ENCODE measurements at places on chromosomes 7 and 10. TPM values are rescaled to one million over a fixed set of nuclear protein-coding genes. Genes with fewer than 3 reads are reported as not detected.
A peak's percentile ranks its signal among the peaks of the same experiment; 100 is the strongest.

The UNC5B gene
- polyA plus RNA-seq: 10.9 TPM

DNA sequence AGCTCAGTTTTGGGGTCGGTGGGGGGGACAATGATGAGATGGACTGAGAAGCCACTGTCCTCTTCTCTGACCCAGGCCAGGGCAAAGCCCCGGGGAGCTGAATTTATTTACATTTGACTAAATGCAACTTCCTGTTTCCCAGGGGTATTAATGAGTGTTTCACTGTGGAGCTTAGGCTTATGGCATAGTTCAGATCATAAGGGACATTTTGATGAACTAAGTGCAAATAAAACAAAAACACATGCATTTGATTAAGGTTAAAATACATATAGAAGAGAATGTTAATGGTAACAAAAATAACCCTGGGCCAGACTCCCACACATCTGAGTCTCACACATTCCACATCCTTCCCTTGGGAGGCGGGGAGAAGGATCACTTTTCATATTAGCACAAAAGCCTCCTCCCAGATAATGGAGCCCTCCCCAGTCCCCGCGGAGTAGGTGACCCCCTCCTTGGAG lies 320.6 kb downstream of the FRMD4A start:
- no peak for DNase-seq

DNA sequence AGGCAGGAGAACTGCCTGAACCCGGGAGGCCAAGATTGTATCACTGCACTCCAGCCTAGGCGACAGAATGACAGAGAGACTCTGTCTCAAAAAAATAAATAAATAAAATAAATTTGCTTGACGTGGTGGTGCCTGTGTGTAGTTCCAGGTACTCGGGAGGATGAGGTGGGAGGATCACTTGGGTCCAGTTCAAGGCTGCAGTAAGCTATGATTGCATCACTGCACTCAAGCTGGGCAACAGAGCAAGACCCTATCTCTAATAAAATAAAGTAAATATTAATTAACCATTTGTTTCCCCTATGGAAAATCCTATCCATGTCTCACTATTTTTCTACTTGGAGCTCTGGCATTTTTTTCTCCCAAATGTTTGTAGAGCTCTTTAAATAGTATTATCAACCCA lies 36.3 kb downstream of the LRRC20 start:
- DNase-seq: no peak

DNA sequence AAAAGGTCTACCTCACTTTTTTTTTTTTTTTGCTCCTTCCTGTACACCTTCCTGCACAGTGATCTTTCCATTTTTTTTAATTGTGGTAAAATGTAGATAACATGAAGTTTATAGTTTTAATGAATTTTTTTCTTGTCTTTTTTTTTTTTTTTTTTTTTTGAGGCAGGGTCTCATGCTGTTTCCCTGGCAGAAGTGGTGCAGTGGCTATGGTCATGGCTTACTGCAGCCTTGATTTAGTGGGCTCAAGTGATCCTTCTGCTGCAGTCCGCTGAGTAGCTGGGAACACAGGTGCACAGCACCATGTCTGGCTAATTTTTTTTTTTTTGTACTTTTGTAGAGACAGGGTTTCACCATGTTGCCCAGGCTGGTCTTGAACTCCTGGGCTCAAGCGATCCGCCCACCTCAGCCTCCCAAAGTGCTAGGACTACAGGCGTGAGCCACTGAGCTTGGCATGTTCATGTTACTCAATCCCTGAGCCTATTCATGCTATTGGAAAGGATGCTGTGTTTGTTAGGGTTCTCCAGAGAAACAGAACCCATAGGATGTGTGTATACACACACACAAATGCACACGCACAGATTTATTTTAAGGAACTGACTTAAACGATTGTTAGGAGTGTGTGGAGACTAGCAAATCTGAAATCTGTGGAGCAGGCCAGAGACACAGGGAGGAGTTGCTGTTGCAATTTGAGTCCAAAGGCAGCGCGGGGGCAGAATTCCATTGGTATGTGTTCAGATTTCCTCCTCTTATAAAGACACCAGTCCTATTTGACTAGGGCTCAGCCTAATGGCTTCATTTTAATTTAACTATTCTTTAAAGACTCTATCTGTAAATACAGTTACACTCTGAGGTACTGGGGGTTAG lies 29.1 kb downstream of the GALNT11 start:
- DNase-seq: peak; percentile 6

DNA sequence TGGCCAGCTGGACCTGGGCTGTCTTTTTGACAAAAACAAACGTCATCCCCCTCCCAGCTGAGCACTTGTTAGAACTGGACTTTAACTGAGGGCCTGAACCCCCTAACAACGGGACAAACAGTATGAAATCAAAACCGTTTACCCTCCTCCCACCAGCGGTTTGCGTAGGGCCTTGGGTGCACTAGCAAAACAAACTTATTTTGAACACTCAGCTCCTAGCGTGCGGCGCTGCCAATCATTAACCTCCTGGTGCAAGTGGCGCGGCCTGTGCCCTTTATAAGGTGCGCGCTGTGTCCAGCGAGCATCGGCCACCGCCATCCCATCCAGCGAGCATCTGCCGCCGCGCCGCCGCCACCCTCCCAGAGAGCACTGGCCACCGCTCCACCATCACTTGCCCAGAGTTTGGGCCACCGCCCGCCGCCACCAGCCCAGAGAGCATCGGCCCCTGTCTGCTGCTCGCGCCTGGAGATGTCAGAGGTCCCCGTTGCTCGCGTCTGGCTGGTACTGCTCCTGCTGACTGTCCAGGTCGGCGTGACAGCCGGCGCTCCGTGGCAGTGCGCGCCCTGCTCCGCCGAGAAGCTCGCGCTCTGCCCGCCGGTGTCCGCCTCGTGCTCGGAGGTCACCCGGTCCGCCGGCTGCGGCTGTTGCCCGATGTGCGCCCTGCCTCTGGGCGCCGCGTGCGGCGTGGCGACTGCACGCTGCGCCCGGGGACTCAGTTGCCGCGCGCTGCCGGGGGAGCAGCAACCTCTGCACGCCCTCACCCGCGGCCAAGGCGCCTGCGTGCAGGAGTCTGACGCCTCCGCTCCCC lies at the start of gene IGFBP1:
Gene IGFBP1, plus strand, starts transcription at position 304 of the 808 bp plus-strand sequence. Its CDS starts 165 bp downstream, at position 469.
- DNase-seq: no peak

Measured in small intestine (tissue), 16 donors.